ENCODE measurements at places on chromosomes 1 and 21. TPM values are rescaled to one million over a fixed set of nuclear protein-coding genes. Genes with fewer than 3 reads are reported as not detected.

Gene IL22RA1
- not detected for total RNA-seq

GRCh38 chr21:41488080-41488479, 19.9 kb downstream of the TMPRSS2 start:
- peak; percentile 23 for DNase-seq

DNA sequence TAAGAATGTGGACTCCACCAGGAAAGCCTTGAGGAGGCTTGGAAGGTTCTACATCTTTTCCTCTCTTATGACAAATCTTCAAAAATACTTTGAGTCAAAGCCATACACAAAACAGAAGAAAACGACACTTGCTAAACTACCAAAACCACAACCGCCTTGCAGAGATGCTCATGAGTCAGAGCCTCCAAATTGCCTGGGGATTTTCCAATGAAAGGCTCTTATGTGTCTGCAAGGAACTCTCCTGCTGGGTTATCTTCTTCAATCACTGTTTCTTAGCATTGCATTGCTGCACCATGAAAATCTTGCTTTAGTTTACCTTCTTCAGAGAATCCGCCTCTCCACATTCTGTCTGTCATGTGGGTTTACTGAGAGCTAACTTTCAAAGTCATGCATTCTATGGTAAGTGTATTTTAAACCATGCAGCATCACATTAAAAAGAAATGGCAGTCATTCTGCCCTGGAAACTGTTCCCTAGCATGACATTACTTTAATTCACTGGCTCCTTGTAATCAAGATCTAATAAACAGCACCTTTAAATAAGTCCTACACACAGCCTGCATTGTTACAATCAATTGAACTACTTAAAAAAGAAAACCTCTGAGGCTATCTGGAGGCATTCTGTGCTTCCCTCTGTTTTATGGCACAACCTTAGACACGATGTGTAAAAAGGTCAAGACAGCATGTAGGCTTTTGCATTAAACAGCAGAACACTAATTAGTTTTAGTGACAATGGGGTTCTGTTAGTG, 210.0 kb upstream of the FOXD3 start:
- peak; percentile 7 for DNase-seq

GRCh38 chr1:91897016-91897415, 11.1 kb upstream of the TGFBR3 start:
- DNase-seq: no peak

DNA sequence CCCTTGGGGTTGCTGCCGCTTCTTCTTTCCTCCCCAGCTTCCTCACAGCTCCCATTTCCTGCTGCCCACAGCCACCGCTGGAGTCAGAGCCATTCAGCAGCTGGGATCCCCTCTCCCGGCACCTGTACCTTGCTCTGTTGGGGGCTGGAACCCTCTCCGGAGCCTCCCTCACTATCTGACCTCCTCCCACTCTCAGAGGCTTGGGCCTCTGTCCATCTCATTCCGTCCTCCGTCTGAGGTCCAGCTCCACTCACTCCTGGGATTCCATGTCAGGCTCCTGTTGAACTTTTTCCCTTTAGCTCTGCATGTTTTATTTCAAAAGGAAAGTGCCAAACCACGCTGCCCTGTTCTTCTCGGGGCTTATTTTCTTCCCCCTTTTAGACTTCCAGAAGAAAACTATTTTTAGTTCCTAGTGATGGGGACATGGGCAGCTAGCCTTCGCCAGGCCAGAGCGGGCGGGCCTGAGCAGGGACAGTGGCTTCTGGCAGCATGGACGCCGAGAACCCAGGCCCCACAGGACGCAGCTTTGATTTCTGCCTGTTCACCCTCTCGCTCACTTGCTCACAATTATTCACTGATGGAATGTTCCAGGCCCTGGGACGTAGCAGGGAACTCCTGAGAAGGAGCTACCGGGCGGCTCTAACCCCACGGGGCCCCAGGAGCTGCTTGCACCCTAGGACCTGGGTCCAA, 79.2 kb downstream of the ARHGEF10L start:
- DNase-seq: no peak

- DNase-seq: no peak
These were observed 51.9 kb downstream of the EIF4G3 start for GRCh38 chr1:21124846-21125245.

Data from activated CD8-positive, alpha-beta T cell treated with anti-CD3 and anti-CD28 coated beads for 36 hours (primary cell).